T-helper 1 cell (primary cell): ENCODE measurements at places on chromosomes 4 and X.

- no peak for DNase-seq
Observed at GRCh38 chr4:136864604-136865185, 667.6 kb downstream of the PCDH18 start.

DNA sequence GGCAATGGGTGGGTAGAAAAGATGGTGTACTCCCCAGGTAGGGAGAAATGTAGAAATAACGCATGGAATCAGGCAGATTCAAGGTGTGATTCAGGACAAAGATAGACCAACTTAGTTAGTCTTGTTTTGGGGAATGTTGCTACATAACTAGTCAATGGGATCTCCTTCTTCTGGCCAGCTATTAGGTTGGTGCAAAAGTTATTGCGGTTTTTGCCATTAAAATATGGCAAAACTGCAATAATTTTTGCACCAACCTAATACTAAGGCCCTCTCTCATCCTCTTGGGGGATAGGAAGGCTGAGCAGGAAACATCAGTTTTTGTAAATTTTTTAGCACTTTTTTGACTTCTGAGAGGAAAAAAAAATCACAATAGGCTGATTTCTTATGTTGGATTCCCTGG is 23.2 kb downstream of the CYBB start:
- DNase-seq: no peak

DNA sequence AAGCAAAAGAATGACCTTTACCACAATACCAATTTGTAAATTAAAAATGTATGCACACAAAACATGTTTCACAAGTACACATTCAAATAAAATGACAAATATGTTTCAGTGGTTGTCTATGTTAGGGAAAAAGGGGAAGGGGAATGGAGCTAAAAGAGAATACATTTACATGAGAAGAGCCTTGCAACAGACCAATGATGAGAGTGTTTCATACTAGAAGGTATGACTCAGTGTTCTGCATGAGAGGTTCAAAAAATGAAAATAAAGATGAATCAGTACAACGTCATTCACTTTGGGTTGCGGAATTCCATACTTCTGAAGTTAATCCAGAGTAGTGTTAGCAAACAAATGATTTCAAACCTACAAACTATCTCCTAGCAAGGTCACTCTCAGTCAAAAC is 51.7 kb downstream of the RPGR start:
- no peak for DNase-seq

DNA sequence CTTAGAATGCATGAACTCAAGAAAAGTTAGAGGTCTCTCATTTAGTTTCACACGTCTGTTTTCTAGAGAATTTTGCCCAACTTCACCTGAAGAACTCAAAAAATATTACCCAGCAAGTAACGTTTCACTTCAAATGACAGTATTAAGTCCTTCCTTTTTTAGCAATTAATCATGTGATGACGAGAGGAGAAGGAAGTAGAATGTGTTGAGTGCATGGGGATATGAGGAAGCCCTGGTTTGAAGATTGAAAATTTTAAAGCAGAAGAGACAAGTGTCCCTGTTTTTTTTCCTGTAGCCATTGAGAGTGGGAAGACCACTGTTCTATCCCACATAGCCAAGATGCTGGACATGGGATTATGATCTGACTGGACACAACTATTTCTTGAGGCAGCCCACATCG is 406.3 kb upstream of the CPEB2 start:
- DNase-seq: no peak

GRCh38 chr4:1754336-1754735 is 33.0 kb downstream of the TACC3 start:
- DNase-seq: no peak

- no peak for DNase-seq
Observed at GRCh38 chr4:53450773-53451172, 73.3 kb downstream of the FIP1L1 start.

DNA sequence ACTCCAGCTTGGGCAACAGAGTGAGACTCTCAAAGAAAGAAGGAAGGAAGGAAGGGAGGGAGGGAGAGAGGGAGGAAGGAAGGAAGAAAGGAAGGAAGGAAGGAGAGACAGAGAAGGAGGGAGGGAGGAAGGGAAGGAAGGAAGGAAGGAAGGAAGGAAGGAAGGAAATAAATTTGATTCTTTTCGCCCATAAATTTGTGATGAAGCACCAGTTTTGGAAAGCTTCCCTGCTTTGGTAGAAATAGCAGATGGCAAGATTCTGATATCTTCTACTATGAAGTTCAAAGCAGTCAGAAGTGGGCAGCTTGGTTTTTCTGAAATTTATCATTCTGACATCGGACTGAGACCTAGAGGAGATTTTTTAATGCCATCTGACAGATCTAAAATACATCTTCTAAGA is 11.7 kb upstream of the GYG2 start:
- DNase-seq: no peak

- DNase-seq: no peak
Observed at GRCh38 chrX:86178906-86179305, 30.7 kb downstream of the DACH2 start.

GRCh38 chr4:189779281-189779980 is 161.2 kb upstream of the FRG1 start:
- DNase-seq: no peak

DNA sequence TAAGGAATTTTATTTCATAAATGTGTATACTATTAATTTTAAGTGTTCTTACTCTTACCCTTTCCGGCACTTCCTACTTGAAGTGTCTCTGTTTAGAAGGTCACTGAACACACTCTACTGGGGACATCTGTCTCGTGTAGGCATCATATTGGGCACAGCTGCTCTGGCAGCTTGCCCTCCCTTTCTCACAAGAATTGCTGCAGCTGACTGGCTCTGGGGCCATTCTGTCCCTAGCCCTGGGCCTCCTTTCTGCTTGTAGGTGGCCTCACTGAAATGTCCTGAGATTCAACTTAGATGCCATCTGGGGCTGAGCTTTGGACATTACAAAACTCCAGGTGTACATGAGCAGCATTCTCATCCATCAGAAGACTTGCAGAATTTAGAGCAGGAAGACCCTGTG is 49.6 kb downstream of the SMAD1 start:
- DNase-seq: no peak

DNA sequence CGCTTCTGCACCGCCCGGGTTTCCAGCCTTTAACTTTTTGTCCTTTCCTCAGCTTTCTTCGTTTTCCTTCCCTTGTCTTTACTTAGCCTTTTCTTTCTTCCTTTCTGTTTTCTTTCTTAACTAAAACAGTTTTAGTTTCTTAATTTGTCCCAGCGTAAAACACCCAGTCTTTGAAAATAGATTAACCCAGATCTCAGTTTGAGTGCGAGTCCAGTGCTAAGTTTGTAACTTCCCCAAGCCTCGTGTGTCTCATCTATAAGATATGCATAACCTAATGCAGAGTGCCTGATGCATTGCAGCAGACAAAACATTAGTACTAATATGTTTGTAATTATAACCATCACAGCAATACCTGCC is 460 bp upstream of the GEMIN8 start:
- DNase-seq: peak; percentile 10

GRCh38 chr4:39085891-39086290 is 23.9 kb downstream of the KLHL5 start:
- DNase-seq: no peak

DNA sequence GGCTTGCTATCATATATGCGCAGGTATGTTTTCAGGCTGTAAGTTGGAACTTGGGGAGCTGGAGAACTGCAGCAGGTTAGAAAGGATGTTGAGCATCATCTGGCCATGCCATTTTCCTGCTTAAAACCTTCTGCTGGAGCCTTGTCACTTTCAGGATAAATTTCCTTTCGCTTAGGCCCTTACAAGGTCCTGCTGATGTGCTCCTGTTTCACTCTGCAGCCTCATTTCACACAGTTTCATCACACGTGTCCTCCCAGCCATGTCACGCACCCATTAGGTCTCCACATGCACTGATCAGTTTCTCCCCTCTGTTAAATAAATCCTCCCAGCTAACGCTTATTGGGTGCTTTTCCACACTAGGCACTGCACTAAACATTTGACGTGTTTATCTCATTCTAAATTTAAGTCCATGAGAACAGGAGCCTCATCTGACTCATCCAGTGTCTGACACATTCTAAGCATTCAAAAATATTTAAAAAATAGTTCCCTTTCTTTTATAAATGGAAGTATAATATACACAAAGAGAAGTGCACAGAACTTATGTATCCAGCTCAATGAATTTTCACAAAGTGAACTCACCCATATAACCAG is 14.5 kb downstream of the SOD3 start:
- DNase-seq: no peak

- no peak for DNase-seq
Observed at GRCh38 chr4:109301651-109302360, 652 bp downstream of the COL25A1 start.

DNA sequence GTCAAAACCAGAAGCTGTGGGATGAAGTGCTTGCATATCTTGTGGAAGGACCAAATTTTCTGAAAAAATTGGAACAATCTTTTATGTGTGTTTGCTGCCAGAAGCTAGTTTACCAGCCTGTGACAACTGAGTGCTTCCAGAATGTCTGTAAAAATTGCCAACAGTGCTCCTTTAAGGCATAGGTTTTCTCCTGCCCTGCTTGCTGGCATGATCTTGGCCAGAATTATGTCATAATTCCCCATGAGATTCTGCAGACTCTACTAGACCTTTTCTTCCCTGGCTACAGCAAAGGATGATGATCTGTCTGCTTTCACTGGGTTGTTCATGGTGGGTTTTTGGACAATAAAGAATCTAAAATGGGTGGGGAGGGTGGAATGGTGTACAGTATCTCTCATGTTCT is 196.3 kb upstream of the ZCCHC13 start:
- no peak for DNase-seq

DNA sequence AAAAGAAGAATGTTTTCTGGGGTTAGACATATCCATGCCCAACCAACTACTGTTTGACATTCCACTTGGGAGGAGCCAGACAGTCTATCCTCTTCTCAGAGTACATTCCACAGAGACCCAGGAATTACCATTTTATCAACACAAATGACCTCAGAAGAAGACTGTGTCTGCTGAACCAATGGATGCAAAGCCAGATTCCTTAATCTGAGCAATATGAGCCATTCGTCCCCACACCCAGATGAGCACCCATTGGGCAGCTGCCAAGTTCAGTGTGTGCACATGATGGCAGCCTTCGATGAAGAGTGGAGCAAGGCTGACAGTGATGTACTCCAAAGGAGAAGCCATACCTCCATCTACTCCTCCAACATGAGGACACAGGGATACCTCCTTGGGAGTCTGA is 111.3 kb downstream of the ZNF674 start:
- no peak for DNase-seq

GRCh38 chr4:85132570-85132969 is 166.1 kb upstream of the WDFY3 start:
- DNase-seq: no peak
